ENCODE measurements at places on chromosomes 5 and 9.

GRCh38 chr9:25121811-25122210 is 556.4 kb downstream of the TUSC1 start:
- DNase-seq = no peak

DNA sequence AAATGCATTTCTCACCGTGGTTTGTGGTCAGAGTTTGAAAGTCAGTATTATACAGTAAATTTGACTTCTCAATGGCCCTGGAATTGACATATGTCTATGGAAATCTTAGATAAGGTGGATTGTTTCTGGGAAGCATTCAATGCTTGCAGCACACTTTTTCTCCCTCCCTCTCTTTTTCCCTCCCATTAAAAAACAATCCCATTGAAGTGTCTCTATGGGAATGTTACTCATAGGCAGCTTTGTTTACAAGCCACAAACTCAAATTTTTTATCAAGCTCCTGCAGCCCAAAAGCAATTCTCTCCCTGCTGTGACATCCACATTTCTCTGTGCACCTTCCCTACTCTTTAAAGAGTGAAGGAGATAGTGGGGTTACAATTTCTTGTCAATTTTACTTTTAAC is 292.1 kb downstream of the ARRDC3 start:
- no peak for DNase-seq

DNA sequence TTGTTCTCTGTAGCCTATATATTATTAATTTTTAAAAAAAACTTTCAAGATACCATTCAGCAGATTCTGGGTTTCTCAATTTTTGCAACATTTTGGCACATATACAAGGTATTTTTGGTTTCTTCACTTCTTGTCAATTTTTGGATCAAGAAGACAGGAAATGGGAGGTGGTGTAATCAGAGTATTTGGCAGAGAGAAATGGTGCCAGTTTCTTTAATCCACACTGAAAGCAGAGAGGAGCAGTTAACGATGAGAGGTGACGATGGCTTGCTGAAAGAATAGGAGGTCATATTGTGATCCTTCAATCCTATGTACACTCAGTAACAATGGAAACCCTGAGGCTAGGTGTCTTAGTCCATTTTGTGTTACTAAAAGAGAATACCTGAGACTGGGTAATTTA is 16.4 kb downstream of the NNT start:
- DNase-seq = no peak

GRCh38 chr5:64595031-64595855 is 89.4 kb downstream of the RGS7BP start:
- no peak for DNase-seq

- DNase-seq = no peak
These were observed 17.0 kb upstream of the NMUR2 start for GRCh38 chr5:152422081-152422480.

DNA sequence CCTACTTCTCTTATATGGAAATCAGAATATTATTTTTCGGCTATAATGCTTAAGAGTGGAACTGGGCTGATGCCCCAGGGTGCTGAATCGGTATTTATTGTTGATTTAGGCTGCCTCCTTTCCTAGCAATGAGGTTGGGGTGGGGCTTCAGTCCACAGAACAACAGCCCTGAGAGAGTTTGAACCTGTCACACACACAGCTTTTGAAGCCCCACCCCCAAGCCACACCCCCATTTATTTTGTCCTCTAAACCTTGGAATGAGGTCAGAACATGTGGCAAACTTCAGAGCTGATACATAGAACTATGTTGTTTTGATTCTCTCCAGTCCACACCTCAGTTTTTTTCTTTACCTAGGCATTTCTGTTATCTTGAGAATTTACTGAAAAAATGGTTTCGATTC is 51.7 kb upstream of the CAMK4 start:
- DNase-seq = no peak

DNA sequence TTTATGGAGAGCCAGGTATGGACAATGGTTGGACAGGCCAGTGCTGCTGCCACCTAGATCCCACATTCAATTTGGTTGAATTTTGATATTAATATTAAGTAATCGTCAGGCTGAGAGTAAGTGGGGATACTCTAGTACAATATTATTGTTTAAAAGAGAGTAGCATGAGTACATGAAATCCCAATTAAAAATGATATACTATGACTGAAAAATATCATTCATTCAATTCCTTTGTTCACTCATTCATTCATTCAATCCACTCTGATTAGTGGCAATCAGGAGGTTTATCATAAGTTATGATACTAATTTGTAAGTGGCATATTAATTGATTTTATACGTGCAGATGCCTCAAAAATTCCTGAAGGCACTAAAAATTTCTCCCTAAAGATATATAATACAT is 224.2 kb downstream of the DMRT2 start:
- DNase-seq = no peak

Data from esophagus squamous epithelium (tissue), 5 donors.